ENCODE measurements at places on chromosomes 16 and 17.
A peak's percentile ranks its signal among the peaks of the same experiment; 100 is the strongest.

GRCh38 chr17:49670641-49671040, 7.3 kb downstream of the SPOP start:
- no peak for DNase-seq

DNA sequence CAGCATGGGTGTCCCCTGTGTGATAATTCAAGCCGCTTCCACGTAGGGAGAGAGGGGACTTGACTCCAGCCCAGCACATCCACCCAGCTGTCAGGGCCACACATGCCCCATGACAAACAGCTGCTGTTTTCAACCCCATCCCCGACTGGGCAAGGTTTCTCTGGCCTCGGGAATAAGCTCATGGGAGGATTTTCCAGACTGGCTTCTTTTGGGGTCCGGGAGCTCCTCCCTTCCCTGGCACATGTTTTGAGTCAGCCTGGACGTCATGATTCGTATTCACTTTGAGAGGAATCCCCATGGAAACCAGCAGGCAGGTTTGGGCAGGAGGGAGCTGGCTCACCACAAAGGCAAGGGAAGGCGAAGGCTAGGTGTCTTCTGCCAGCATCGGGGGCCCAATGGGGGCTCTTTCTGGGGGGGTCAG, 156.4 kb downstream of the CMIP start:
- peak; percentile 60 for DNase-seq

DNA sequence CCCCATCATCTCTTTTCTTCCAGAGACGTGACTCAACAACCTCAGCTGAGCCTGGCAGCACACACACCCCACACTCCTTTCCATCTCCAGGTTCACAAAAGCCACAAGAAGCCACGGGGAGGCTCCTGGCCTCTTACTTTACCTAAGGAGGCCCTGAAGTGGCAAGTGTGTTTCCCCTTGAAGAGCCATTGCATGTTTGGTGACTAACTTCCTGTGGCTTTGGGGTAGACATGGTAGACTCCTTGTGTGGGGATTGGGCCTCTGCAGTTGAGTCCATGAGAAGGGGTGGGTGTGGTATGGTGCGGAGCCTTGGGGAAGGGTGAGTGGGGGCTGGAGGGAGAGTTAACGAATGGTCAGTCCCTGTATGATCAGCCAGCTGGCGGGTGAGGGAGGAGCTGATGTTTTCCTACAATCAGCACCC, 24.2 kb downstream of the SAP30BP start:
- DNase-seq = no peak

DNA sequence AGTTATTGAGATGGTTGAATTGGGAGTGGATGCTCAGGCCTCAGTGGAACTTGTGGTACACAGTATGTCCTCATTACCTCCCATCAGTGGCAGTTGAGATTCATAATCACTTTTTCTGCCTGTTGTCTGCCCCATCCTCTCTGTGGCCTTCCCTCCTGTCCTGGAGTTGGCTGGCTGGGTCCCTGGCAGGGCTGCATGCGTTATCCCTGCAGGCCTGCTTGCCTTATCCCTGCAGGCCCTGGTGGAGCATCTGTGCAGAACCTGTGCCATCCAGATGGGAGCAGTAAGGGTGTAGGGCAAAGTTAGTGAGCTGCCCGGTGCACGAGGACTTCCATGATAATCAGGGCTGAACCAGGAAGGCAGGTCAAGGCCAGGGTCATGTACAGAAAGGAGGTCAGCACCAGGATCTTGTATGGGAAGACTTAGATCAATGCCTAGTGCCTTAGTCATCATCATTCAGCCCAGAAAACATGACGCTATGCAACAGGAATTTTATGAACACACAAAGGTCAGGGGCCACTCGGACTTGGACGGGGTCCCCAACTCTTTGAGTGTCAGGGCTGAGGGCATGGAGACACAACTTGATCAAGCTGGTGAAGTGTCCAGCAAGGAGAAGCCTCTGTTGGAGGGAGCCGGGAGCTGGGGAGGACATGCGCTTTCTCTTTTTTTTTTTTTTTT, 47.2 kb downstream of the ABCC1 start:
- DNase-seq = peak; percentile 80

- peak; percentile 62 for DNase-seq
These were observed 130.9 kb upstream of the FOXF1 start for GRCh38 chr16:86379505-86379846.

GRCh38 chr16:81706327-81707295, 72.5 kb upstream of the PLCG2 start:
- DNase-seq = no peak

- no peak for DNase-seq
These were observed 7.0 kb upstream of the GINS3 start for GRCh38 chr16:58385218-58385773.

Data from AG20443 (cell line).